SK-N-SH (cell line): ENCODE measurements at places on chromosomes 3 and 15.

DNA sequence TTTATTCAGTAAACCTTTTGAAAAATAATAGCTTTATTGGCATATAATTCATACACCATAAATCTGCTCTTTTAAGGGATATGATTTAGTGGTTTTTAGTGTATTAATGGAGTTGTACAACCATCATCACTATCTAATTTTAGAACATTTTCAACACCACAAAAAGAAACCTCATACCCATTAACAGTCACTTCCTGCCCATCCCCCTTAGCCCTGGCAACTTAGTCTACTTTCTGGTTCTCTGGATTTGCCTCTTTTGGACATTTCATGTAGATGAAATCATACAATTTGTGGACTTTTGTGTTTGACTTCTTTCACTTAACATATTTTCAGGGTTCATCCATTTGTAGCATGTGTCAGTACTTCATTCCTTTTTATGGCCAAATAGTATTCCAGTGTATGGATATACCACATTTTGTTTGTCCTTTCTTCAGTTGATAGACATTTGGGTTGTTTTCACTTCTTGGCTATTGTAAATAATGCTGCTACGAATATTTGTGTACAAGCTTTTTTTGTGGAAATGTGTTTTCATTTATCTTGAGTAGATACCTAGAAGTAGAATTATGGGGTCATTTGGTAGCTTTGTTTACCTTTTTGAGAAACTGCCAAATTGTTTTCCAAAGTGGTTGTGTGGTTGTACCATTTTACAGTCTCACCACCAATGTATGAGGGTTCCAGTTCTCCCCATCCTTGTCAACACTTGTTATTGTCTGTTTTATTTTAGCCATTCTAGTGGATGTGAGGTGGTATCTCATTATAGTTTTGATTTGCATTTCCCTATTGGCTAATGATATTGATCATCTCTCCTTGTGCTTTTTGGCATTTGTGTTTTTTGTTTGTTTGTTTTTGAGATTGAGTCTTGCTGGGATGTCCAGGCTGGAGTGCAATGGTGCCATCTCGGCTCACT, 45.8 kb downstream of the SMAD3 start:
- no peak for DNase-seq

- DNase-seq = no peak
These were observed 27.5 kb upstream of the MEF2A start for GRCh38 chr15:99538261-99538660.

GRCh38 chr3:11015369-11015768, 22.8 kb downstream of the SLC6A1 start:
- no peak for DNase-seq

GRCh38 chr3:60932643-60933042, 318.6 kb downstream of the FHIT start:
- DNase-seq = no peak

- DNase-seq = peak; percentile 35
These were observed 70.8 kb upstream of the ZBTB20 start for GRCh38 chr3:115217678-115218451.
